ENCODE measurements at places on chromosomes 2 and 18.

GRCh38 chr18:36813101-36813775 is 15.6 kb downstream of the TPGS2 start:
- DNase-seq: no peak

GRCh38 chr2:9086465-9086864 is 83.0 kb upstream of the MBOAT2 start:
- DNase-seq: no peak

GRCh38 chr2:217926801-217927200 is 76.0 kb downstream of the TNS1 start:
- no peak for DNase-seq

- DNase-seq: peak; percentile 17
Observed at GRCh38 chr2:181178823-181179412, 198.5 kb downstream of the UBE2E3 start.

DNA sequence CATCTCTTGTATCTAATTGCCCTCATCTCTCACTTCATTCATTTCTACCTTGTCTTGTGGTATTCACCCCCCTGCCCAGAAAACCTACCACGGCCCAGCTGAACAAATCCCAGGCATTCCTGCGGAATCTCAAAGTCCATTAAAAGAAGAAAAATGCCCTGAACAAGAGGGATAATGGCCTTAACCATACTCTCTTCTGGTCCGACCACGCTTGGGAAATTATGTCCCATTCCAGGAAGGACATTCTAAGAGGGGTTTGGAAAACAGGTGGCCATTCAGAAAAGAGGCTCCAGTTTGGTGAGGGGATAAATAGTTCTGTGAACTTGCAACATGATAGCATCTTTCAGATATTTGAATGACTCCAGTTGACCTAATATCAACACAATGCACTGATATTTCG is 349.9 kb upstream of the ZNF521 start:
- no peak for DNase-seq

- DNase-seq: no peak
Observed at GRCh38 chr2:25912851-25913695, 34.8 kb upstream of the ASXL2 start.

GRCh38 chr2:67215214-67216055 is 181.7 kb upstream of the ETAA1 start:
- no peak for DNase-seq

DNA sequence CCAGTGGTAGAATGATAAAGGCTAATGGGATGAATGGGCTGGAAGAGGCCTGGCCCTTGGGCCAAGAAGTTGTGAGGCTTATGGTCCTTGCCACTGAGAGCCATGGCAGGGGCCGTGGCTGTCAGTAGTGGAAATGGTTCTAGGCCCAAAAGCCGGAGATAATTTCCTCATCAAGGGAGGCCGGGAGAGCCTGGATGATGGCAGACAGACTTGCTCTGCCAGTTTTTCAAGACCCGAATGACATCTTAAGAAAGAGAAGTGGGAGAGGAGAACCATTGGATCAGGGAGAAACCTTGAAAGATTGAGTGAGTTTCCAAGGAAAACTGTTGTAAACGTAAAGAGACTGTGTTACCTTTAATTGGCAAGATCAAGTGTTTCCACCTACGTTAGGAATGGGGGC is 46.3 kb upstream of the VPS54 start:
- no peak for DNase-seq

- DNase-seq: no peak
Observed at GRCh38 chr2:45637440-45637839, 14.0 kb upstream of the PRKCE start.

- no peak for DNase-seq
Observed at GRCh38 chr2:112031473-112032223, 23.4 kb upstream of the TMEM87B start.

GRCh38 chr18:61503688-61504087 is 170.5 kb downstream of the CDH20 start:
- DNase-seq: no peak

GRCh38 chr2:151237422-151238025 is 24.1 kb downstream of the RBM43 start:
- DNase-seq: peak; percentile 12

DNA sequence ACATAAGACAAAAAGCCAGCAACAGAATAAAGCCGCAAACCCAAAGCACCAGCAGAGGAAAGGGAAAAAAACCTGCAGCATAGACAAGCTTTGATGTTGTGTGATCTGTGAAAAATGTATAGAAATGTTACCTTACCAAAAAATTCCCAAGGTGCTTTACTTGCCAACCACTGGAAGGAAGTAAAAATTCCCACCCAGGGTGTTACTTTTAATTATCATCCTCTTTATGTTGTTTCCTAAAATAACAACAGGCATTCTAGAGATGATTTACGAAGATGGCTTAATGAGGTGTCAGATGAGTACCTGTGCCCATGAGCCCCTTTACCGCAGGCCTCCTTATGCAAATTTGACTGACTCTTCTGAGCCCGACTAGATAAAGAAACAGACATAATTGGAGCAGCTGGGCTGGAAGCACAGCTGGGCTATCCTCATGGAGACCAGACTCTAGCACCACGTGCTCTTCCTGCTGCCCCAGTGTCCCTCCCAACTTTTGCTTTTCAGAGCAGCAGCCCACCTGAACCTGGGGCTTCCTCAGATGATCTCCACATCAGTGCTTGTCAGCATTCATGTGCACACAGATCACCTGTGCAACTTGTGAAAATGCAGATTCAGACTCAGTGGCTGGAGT is 41.5 kb downstream of the SRSF7 start:
- DNase-seq: peak; percentile 12

DNA sequence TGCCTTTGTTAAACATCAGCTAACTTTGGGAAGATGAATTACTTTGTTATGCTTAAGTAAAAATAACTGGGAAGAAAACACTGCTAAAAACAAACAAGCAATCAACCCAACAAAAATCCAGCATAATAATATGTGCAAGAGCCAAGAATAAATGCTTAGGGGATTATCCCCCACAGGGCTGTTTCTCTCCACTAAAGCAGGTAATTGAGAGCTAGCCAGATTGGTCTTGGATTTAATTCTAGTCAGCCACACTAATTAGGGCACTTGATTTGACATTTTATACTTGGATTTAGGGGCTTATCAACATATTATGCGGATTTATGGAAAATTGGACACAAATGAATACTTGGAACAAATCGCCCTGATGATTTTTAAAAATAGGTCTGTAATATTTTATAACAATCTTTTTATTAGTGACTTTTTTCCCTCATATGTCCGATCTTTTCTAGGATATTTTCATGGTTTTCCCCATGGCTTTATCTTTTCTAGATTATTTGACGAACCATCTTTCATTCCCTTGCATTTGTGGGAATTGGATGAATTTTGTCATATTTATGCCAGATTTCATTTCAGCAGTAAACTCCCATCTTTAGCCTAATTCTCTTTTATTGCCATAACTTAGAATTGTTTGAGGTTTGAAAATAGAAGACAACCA is 199.1 kb upstream of the NXPH2 start:
- DNase-seq: no peak

DNA sequence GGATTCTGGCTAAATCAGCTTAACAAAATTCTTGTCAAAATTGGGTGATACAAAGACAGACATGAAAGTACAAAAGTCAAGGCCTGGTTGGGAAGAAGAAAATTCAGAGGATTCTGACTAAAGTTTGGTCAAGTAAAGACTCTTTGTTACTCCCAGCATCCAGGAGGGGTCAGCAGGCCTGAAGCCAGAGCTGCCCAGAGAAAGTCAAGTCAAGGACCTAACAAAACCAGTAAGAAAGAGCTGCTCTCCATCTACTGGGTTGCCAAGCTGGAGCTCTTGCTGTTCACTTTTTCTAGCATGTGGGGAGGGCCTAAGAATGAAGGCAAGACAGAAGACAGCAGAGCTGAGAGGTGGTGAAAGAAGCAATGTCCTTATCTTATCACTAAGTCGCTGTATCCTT is 143.3 kb downstream of the C1D start:
- DNase-seq: no peak

- DNase-seq: no peak
Observed at GRCh38 chr2:3324036-3324386, 53.6 kb downstream of the EIPR1 start.

GRCh38 chr2:64654063-64654811 is 524 bp upstream of the SERTAD2 start:
- peak; percentile 62 for DNase-seq

- no peak for DNase-seq
Observed at GRCh38 chr2:232348936-232349335, 29.6 kb upstream of the ALPP start.

- no peak for DNase-seq
Observed at GRCh38 chr18:63317556-63317946, 2.0 kb downstream of the BCL2 start.

- no peak for DNase-seq
Observed at GRCh38 chr2:128644718-128645256, 326.1 kb upstream of the HS6ST1 start.

DNA sequence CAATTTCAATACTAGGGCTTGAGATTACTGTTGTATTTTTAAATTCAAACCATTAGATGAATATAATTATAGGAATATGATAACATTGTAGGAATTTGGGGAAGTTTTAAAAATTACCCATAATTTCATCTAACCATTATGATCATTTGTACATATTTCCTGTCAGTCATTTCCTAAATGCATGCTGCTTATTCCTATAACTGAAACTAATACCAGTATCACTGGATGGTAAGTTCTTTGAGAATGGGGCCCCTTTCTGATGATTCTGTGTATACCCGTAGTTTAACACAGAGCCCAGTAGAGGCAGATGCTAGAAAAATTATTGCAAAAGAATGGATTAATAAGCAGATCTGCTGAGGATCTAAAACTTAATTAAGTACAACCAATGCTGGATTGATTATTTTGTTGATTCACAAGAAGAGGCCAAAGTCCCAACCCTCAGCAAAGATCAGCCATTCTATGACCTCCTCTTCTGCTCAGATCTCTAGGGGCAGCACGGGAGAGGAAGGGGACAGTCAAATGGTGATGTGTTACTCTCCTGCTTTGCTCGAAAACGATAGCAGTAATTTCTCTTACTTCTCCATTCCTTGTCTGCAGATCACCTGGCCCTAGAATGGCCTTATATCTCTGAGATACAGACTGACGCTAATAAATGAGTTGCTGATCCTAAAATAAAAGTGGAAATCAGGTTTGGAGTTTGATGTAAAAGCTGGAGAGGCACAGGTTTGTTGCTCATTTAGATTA is 69.5 kb upstream of the PELI1 start:
- DNase-seq: no peak

GRCh38 chr2:168345601-168346000 is 98.2 kb upstream of the STK39 start:
- no peak for DNase-seq

DNA sequence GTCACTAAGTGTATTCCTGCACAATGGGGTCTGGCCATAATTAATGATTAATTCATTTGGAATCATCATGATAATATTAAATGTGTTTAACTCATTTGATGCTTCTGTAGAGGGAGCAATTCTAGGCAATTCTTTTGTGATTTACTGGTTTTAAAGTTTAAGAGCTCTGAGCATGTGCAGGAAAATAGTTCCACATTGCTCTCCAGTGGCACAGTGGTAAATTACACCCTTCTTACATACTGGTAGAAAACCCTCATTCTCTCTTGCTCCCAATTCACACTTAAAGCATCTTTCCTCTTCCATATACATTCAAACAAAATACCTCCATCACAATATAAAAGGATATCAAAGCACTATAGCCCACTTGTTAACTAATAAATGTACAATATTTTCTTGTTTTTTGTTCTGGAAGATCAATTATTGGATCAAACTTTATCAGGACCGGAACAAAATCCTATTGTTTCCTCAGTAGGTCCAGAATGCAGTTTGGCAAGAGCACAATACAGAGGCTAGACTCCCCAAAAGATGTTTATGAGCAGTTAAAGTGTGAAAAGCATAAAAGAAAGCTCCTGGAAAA is 844.3 kb downstream of the MBD2 start:
- DNase-seq: no peak

DNA sequence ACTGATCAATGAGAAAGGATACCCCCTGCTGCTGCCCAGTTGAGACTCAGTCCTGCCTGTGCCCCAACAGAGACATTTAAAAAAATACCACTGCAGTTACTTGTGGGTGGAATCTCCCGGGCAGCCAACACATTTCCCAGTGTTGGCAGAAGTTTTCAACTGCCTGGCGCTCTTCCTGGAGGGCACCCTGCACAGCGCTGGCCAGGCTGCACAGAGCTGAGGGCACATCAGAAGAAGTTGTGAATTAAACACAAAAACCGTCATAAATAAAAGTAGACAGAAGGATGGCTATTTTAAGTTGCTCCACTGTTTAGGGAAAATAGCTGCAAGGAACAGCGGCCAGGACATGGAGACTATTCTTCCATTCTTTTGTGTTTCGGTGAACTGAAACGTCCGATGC is 110.2 kb upstream of the THOC1 start:
- no peak for DNase-seq

GRCh38 chr2:232884549-232885263 is 14.6 kb downstream of the SNORC start:
- no peak for DNase-seq

DNA sequence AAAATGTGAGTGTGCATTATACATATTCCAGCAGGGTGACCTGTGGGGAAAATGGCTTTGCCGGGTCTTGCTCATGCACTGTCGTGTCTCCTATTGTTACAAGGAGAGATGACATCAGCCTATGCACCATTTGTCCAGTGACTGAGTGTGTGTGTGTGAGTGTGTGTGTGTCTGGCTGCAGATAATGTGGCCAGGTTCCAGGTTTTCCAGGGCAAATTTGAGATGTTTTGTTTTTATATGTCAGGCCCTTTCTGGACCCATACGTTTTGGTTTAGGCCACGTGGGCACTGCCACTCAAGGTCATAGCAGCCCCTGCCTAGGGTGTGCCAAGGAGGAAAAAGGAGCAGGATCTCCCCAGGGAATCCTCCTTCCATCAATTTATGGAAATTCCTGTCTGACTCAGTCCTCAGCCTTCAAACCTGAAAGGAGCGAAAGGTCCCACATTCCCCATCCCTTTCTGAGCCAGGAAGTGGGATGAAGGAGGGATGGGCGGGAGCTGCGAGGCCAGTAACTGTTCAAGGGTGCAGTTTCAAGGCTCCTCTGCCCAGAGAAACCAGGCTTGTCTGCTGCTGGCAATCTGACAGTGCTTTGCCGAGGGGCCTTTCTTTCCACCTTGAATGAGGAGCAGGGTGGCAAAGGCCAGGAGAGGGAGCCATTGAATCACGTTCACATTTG is 93.0 kb upstream of the SMAD2 start:
- no peak for DNase-seq

GRCh38 chr2:165022781-165023180 is 67.5 kb upstream of the SLC38A11 start:
- no peak for DNase-seq

DNA sequence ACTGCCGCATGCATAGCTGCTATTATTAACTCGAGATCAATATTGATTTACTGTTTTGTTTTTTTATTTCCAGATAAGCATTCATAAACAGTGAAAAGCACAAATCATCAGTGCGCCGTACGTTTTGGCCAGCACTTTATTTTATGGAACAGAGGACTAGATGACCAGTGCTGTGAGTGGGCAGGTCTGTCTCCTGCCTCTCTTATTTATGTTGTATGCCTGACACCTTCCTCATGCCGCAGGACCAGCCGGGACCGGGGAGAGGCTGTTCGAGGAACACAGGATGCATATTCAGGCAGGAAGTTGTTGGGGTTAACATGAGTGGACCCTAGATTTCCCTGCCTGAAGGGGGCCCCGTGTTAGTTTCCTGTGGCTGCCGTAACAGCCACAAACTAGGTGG is 72.6 kb downstream of the AGAP1 start:
- no peak for DNase-seq

- no peak for DNase-seq
Observed at GRCh38 chr2:71780162-71780561, 326.8 kb downstream of the DYSF start.

GRCh38 chr18:8673256-8674209 is 31.8 kb upstream of the MTCL1 start:
- no peak for DNase-seq

- DNase-seq: no peak
Observed at GRCh38 chr18:45826084-45826483, 609 bp downstream of the SIGLEC15 start.

Measured in activated T-cell treated with anti-CD3 and anti-CD28 coated beads for 48 hours (primary cell).